ENCODE measurements at places on chromosomes 6 and 20.

DNA sequence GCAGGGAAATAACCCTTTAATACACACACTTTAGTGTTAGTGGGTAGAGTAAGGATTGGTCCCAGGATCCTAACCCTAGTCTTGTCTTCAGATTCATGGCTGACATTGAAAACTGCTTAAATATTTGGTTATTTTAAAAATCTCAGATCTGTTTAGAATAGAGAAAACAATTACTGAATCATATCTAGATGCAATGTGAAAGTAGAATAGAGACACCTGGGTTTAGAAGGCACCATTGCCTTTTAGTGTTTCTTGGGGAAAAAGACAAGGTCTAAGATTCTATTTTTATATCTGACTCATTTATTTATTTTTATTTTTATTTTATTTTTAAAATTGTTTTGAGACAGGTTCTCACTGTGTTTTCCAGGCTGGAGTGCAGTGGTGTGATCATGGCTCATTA lies 6.0 kb downstream of the DDX43 start:
- DNase-seq: no peak

- DNase-seq: no peak
Observed at GRCh38 chr6:92847988-92848387, 571.4 kb downstream of the EPHA7 start.

DNA sequence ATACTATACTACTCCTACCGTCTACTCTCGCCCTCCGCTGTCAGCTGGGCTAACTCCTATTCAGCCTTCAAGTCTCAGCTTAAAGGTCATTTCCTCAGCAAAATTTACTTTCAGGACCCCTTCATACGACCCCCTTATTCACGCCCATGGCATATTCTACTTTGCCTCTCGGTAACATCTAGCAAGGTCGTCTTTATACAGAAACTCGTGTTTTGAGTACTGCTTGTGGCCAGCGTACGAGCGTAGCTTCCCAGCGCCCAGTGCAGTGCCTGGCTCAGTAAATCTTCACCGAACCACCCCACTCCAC lies 546 bp downstream of the CRNKL1 start:
- no peak for DNase-seq

DNA sequence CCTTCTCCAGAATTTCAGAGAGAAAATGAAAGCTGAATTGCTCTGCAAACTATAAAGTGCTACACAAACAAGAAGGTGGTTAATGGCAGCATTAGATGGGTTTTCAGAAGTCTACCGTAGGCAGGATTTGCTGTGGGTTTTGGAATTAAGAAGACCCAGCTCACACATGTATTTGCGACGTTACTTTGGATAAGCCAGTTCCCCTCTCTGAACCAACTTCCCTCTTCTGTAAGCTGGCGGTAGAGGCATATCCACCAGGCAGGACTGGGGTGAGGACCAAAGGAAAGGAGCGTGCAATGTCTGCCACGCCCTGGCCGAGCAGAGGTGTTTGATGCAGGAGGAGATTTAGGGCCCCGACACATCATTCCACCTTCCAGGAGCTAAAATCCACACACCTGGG lies 6.9 kb downstream of the RSPO4 start:
- DNase-seq: no peak

GRCh38 chr6:28768187-28768913 lies 155.4 kb downstream of the TRIM27 start:
- DNase-seq: no peak

GRCh38 chr6:7978736-7979135 lies 68.1 kb upstream of the TXNDC5 start:
- DNase-seq: no peak

DNA sequence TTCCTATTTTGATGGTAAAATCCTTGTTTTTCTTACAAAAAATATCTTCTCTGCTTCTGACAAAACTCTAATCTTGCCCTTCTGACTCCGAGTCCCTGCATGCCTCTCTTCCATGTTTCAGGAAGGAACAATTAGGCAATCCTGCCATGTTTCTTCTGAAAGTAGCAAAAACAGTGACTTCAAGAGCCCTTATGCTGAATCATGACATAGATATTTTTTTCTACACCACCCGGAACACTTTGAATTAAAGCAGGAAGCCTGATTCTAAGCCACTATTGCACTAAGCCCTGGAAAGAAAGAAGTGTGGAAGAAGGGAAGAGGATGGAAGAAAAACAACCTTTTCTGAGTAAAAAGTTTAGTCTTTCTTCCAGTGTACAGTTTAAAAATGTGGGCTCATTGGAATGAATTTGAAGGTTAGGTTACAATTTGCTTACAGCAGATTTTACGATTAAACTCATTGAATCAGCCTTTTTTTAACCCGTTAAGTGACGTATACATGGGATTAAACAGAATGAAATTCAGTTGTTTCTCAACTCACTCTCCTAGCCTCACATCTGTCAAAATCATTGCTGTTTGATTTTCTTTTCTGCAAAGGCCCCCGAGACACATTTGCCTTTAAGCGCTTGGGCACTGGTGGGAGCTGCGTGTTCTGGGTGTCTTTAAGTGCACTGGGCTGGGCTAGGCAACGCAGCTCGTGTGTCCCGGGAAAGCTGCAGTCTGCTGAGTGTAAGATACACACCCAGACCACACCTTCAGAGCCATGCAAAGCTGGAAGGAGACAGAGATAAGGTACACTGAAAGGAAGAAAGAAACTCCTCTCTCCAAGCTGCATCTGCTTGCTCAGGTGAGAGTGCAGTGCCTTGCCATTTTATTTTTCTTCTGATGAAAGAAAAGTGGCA lies 159.4 kb upstream of the CITED2 start:
- no peak for DNase-seq

GRCh38 chr20:2835331-2835796 lies 5.1 kb downstream of the PCED1A start:
- DNase-seq: no peak

DNA sequence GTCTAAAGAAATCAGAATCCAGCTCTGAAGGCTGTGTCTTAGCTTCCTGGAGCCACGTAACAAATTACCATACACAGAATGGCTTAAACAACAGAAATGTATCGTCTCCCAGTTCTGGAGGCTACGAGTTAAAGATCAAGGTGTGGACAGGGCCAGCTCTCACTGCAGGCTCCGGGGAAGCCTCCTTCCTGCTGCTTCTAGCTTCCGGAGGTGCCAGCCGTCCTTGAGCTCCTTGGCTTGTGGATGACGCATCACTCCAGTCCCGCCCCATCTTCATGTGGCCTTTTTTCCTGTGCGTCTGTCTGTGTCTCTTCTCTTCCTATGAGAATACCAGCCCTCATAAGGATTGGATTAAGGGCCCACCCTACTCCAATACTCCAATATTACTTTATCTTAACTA lies 319.1 kb upstream of the QKI start:
- no peak for DNase-seq

GRCh38 chr6:167664678-167665660 lies 161.7 kb upstream of the AFDN start:
- no peak for DNase-seq

GRCh38 chr6:99393366-99393697 lies 663 bp downstream of the COQ3 start:
- no peak for DNase-seq

GRCh38 chr6:48777411-48777810 lies 666.4 kb upstream of the PTCHD4 start:
- DNase-seq: no peak

DNA sequence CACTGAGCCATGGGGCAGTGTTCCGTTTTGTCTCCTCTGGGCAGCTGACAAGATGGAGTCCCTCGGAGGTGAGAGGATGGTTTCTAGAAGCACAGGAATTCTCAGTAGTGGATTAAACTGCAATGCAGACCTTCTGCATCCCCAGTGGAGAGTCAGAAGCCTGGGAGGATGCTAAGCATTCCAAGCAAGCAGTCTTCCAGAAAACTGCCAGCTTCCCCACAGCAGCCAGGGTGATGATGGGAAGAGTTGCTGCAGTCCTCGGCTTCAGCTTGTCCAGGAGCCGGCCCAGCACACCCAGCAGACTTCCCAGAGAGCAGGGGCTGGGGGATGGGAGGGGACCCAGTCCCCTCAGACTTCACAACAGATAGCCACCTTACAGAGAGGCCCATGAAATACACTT lies 163.6 kb downstream of the LY86 start:
- DNase-seq: no peak

DNA sequence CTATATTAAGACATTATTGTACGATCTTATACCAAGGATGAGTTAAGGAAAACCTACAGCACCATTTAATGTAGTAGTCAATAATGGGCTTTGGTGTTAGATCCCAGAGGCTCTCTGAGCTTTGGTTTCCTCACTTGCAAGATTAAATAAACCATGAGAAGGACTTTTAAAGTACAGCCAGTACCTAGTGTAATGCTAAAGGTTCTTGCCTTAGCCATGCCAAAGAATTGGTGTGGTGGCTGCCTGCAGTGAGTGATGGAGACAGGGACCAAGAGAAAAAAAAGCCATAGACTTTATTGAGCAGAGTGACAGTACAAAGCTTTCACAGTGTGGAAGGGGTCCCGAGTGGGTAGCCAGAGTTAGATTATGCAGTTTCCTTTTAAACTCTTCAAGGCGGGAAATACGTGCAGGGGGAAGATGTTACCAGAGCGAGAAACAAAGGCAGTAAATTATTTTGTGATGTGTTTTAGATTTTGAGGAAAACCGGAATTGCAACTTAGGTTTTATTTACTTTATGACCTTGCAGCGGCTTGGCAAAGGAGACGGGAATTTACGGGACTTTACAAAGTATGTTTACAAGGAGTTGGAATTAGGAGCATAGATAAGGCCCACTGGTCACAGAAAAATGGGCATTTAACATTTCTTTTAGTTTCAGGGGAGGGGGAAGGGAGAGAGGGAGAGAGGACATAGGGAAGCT lies 100.4 kb downstream of the MYO6 start:
- no peak for DNase-seq

DNA sequence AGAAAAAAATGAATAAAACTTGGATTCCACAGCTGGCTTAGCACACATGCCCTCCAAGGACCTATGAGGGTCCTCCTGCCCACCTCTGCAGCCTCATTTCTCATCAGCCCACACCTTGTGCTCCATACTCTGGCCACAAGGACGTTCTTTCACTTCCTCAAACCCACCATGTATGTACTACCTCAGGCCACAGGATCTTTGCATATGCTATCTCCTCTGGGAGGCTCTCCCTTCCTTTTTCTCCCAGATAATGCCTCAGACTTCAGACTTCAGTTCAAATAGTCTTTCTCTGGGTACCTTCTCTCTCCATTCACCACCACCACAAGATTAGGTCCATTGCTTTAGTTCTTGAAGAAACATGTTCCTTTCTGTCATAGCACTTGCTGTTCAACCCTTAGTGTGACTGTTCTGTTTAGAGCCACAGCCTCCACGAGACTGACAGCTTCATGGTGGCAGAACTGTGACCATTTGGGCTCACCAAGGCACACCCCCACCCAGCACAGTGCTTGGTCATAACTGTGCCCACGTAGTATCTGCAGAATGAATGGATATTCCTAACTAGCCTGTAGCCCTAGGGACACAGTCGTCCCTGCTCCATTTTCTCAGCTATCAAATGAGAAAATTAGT lies 146.7 kb upstream of the LRFN2 start:
- DNase-seq: no peak

DNA sequence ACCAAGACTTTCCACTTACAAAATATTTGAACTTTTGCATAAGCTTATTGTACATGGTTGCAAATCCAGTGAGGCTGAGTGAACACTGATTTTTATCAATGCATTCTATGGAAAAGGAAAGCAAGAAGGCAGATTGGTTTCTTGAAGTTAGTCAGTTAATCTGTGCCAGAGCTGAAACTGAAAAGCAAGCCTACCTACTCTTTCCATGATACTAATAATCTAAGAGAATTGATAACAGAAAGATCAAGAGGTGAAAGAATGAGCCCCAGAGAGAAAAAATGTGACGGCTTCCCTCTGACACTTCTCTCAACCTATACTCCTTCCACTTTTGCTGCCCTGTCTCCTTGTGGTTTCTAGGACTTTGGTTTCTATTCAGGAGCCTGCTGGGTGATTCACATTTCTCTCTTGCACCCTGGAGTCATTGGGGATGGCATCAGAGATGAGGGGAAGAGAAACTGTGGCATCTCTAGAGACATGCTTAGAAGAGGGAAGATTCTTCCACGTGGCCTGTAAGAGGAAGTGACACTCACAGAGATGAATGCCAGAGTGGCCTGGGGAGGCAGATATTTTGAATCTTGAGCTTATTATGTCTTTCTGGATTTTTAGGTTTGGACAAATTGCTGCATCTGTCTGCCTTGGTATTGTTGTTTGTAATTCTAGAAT lies 158.6 kb upstream of the RIMS1 start:
- no peak for DNase-seq

GRCh38 chr6:10422737-10423034 lies 7.8 kb upstream of the TFAP2A start:
- no peak for DNase-seq

- no peak for DNase-seq
Observed at GRCh38 chr6:53811082-53811481, 16.3 kb downstream of the LRRC1 start.

Measured in stimulated activated CD4-positive, alpha-beta T cell treated with anti-CD3 and anti-CD28 coated beads, Interleukin-1b, Interleukin-23, amount 100 ng/mL, for 4 hours (primary cell).